ENCODE measurements at places on chromosomes 11 and 22.

GRCh38 chr11:134100171-134100570 lies 31.3 kb downstream of the JAM3 start:
- no peak for DNase-seq

- no peak for DNase-seq
These were observed 191.6 kb upstream of the CCDC90B start for GRCh38 chr11:83477772-83478171.

- no peak for DNase-seq
These were observed 13.7 kb downstream of the TSPAN4 start for GRCh38 chr11:856397-856796.

- no peak for DNase-seq
These were observed 8.2 kb downstream of the C11orf24 start for GRCh38 chr11:68263444-68264035.

DNA sequence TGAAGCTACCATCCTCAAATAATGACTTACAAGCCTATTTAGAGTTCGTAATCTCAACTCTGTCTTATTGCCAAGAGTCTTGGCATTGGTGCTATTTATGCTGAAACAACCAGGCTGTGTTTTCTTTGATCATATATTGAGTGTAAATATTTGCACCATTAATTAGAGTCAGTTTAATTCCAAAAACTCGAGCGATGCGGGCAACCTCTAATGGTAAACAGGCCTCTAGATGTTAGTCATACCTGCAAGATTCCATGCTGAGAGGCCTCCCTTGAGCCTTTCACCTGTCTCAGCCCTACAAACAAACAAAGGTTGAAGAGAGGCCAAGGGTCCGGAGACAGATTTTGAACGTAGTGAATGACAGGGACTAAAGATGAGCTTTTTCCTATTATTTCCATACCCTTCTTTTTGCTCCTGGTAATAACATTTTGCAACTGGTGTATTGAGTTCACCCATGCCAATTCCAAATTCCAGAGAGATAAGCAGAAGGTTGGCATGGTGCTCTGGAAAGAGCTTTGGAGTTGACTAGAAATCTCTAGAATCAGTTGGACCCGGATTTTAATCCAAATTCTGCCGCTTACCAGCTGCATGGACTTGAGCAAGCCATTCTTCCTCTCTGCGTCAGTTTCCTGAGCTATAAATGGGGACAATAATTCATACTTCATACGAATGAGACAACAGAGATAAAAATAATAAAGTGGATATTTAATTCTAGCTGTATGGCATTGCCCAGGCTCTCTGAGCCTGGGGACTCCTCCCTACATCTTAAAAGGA lies 99.1 kb upstream of the ANO1 start:
- DNase-seq, result no peak
